ENCODE measurements at places on chromosomes 5 and 9.

- no peak for DNase-seq
Observed at GRCh38 chr5:130135506-130135905, 231.2 kb downstream of the CHSY3 start.

DNA sequence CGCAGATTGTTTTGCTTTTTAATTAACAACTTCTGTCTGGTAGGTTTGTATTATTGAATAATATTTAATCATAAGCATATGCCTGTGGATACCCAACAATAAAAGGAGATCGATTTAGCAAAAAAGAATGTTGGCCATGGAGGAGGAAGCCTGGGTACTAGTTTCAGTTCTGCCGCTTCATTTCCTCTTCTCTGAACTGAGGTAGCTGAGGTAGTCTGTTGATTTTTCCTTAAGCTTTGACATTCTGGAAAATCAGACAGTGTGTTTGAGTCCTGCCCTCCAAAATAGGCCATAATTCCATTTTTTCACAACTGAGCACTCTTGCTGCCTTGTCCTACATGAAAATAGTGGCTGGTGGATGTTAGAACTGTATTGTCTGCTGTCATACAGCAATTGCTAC, 6.0 kb upstream of the GPR21 start:
- no peak for DNase-seq

- DNase-seq = no peak
Observed at GRCh38 chr9:126203313-126203712, 123.3 kb upstream of the MVB12B start.

DNA sequence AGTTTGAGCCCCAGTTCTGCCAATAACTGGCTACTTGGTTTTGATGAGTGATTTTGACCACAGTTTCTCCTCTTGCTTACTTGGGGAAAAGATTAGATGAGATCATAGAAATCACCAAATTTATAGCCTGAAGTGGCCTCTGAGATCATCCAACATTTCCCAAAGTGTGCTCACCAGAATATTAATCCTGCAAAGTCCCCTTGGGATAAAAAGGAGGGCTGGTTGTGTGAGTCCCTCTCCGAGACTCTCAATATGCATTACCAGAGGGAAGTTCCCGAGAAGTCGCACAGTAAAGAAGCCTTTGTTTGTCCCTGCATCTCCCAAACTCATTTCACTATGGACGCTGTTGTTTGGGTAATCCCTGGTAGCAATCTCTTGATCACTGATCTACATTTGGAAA, 88.4 kb upstream of the ADRA1B start:
- DNase-seq = no peak

- no peak for DNase-seq
Observed at GRCh38 chr9:69622676-69623075, 49.5 kb downstream of the APBA1 start.

DNA sequence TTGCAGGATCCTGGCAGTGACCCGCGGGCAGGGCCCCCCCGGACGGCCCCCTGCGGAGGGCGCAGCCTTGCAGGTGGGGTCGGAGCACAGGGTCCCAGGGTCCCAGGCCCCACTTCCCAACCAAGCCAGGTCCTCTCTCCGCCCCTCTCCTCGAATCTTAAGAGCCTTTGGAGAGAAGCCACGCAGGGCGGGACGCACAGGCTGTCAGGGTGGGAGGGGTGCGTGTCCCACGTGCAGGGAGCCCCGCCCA, 18.4 kb upstream of the EGFL7 start:
- DNase-seq = no peak

- no peak for DNase-seq
Observed at GRCh38 chr9:135410421-135410820, 69.2 kb upstream of the PPP1R26 start.

DNA sequence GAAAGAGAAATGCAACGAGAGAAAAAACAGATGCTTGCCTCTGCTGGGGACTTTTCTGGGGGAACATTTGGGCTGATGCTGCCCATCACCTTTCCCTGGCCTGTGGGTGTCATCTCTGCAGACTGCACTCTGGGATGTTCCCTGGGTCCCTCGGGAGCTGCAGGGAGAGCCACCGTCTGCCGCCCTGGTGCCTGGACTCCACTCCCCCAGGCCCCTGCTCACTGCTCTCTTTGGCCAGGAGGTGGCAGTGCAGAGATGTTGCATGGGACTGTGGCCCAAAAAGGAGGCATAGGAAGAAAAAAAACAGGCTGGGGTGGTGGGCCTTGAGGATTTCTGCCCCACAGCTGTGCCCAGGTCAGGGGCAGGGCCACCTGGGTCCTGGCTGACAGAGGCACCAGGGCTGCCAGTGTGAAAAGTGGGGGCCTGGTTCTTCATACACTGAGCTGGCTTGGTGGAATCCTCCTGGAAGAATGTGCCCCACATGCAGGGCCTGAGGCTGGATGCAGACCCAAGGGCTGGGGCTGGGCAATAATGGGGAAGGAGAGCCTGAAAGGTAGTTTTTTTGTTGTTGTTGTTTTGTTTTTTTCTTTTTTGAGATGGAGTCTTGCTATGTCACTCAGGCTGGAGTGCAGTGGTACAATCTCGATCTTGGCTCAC, 353.6 kb downstream of the SLIT3 start:
- peak; percentile 28 for DNase-seq

- no peak for DNase-seq
Observed at GRCh38 chr5:1751864-1752822, 47.5 kb downstream of the MRPL36 start.

DNA sequence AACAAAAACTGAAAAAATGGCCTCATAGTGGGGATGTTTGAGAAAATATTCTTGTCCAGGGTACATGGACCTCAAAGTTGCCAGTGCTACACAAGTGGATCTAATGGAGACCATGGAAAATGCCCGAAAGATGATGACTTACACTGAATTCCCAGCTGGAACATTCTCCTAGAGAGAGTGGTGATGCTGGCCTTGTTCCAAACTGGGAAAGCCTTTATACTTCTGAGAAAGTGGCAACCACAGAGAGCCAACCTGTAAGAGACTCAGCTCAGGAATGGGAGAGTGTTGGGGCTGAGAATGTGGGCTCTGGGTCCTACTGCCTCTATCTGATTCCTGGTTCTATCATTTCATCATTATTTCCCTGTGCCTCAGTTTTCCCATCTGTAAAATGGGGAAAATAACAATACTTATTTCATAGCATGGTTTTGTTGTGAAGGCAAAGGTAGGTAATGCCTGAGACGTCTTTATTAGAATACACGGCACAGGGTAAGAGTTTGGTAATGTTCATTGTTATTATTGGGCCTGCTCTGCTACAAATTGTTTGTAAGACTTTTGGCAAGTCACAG, 229.0 kb upstream of the PANK3 start:
- DNase-seq = no peak

DNA sequence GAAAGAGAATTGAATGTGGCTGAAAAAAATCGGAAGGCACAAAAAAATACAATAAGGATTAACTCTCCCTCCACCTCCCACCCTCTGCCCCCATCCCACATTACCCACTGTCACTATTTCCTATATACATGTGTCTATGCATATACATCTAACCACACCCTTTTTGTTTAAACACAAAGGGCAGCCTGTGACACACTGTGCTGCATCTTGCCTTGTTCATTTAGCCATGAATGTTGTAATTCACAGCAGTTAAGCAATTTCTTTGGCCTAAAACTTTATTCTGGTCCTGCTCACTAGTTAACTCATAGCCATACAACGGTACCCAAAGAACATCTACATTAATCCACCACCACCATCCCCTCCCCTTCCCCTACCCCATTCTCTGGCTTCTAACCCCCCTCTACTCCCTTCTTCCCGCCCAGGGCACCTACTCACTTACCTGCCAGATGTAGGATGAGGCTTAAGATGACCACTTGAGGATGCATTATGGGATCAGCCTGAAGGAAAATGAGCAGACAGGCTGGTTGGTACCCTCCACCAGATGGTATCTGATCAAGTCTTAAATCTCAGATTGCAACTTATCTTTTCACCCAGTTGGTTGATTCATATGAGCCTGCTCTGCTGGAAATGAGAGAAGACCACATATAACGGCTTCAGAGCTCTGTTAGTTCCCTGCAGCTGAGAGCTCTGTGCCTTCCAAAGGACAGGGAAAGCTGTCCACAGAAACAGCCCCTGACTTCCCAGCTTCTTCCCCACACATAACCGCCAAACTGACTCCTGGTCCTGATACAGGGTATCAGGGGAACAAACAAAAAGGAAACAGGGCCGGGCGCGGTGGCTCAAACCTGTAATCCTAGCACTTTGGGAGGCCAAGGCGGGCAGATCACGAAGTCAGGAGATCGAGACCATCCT, 1.2 kb downstream of the HAVCR1 start:
- DNase-seq = no peak

GRCh38 chr5:141175933-141176332, 1.7 kb upstream of the PCDHB8 start:
- no peak for DNase-seq

DNA sequence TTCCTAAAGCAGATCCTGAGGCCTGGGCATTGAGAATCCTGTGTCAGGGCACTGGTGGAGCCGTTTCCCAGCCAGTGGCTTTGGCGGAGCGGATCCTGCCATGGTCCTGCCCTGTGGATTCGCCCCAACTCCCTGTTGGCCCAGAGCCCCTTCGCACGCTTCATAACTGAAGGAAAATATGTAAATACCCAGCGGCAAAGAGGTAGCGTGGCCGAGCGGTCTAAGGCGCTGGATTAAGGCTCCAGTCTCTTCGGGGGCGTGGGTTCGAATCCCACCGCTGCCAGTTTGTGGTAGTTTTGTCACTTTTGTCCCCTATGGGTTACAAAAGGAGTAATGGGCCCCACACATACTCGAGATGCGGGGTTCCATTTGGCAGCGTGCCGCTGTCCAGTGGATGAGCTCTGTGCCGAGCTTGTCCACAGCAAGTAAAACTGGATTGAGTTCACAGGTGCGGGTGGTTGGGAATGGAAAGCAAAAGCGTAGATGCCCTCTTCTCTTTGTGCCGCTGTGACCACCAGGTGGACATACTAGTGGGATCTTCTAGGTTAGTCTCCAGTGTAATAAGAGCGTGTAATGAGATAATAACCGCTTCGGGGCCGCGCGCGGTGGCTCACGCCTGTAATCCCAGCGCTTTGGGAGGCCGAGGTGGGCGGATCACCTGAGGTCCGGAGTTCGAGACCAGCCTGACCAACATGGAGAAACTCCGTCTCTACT, 17.3 kb downstream of the TRIM7 start:
- peak; percentile 66 for DNase-seq

- DNase-seq = no peak
Observed at GRCh38 chr5:25094219-25094618, 449.4 kb upstream of the CDH10 start.

- DNase-seq = no peak
Observed at GRCh38 chr5:92758552-92758951, 822.5 kb downstream of the NR2F1-AS1 start.

DNA sequence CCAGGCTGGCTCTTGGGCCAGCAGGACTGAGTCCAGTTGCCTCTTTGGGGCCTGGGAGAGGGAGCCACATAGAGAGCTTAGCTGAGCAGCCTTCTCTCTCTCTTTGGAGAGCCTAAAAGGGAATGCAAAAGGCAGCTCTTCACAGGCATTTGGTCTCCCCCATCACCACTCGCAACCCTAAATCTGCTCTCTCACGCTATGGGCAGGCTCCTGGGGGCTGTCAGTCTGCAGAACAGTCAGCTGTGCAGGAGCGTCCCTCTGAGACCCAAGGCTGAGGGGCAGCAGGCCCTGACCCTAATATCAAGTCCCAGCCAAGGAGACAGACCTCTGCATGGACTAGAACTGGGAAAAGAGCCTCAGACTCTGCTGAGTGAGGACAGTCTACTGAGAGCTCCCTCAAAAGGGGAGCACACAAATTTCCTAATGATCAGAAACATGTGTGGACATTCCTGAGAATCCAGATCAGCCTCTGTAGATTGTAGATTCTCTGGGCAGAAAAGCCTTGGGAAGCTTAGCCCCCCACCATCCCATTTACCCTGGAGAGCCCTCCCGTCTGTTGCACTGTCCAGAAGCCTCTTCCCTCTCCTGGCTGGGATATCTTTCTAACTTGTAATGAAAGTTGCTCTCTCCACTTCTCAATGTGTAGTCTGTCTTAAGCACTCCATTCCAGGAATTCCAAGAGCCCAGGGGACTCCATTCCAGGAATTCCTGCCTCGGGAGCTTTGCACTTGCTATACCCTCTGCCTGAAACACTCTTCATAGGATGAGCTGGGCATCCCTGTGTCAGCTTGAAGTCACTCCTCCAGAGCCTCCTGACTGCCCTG, 79.4 kb downstream of the FAM114A2 start:
- no peak for DNase-seq

- no peak for DNase-seq
Observed at GRCh38 chr5:148858106-148858505, 31.7 kb downstream of the ADRB2 start.

DNA sequence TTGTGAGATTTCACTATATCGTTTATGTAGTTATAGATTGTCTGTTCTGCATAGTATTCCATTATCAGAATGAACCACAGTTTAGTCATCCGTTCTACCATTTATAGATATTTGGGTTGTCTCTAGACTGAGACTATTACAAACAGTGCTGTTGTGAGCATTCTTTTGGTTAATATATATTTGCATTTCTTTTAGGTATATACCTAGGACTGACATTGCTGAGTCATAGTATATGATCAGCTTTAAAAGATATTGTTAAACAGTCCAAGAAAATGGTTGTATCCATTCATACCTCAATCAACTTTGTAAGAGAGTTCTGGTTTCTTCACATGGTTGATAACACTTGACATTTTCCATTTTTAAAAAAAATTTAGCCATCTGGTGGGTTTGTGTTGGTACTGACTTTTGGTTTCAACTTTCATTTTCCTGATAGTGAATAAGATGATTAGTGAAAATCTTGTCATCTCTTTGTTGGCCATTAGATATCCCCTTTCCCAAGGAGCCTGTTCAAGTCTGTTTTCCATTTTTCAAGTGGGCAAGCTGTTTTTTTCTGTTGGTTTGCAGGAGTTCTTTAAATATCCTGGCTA, 22.9 kb upstream of the ADAM19 start:
- DNase-seq = no peak

DNA sequence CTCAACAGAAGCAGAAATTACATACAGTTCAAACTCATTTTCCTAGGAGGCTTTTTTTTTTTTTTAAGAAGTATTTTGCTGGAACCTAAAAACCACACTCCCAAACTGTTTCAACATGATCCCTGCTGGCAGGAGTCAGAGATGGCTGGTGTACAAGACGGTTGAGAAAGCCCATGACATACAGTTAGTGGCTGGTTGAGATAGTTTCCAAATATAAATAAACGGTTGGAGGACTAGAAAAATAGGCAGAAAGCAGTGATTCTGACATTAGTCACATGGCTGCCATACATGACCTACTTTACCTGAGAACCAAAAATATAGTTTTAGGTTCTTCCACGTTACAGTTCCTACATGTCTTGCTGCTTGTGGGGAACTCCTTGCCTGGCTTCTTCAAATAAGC, 31.7 kb upstream of the BASP1 start:
- DNase-seq = no peak

Measured in natural killer cell (primary cell).